ENCODE measurements at places on chromosomes 3 and 15.

GRCh38 chr3:120461416-120461815, 10.6 kb upstream of the FSTL1 start:
- no peak for DNase-seq

DNA sequence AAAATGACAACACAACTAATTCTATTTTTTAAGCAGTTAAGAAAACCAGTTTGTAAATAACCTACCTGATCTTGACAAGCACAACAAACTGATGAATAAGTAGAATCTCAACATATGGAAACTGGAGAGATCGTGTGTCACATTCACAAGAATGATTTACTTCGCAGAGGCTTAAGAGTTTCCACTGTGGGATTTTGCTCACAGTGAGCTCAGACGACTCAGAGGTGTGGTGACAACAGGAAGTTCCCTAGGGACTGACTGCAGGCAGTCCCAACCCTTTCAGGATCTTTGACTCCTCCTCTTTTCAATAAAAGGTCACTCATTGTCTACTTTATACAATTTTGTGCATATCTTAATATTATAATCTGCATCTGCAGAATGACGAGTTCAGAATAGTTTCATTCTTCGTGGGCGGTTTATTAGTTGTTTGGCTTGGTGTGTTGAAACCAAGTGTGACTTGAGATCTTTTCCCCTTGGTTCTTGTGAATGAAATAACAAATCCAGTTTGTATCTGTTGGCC, at the start of gene LIPH:
Gene LIPH, minus strand, starts transcription at position 231 of the 520 bp plus-strand sequence. Its CDS starts 117 bp downstream, at position 114.
- DNase-seq, result peak; percentile 57

DNA sequence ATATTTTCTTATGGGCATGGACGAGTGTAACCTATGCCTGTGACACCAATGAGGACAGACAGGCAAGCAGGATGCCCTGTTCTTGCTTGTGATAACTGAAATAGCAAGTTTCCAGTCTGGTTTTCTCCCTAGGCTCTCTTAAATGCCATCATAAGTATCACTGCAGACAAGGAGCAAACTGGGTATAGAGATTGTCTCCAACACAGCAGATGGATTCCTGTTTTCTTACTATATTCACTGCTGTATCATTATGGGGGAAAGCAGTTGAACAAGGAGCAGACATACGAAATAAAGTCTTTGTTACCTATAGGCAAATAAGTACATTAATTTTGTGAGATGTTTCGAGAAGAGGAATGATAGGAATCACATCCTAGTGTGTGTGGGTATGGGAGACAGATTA, 178.0 kb upstream of the TBL1XR1 start:
- no peak for DNase-seq

DNA sequence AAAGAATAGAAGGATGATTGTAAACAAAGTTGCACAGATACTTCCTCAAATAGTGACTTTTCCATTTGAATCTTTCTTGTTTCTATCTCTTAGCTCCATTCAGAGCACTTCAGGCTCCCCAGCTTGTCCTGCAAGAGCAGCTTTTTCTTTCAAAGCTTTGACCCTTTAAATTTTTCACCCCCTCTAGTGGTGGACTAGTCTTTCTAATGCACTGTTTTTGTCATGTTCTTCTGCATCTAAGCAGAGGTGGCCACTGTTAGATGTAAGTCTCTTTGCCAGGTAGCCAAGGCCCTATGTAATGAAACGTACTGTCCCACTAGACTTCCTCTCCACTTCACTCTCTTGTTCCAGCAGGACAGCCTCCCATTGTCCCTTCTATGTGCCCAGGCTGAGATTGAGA, 74.0 kb upstream of the MANF start:
- no peak for DNase-seq

- no peak for DNase-seq
Observed at GRCh38 chr3:64199932-64200331, 25.3 kb downstream of the PRICKLE2 start.

DNA sequence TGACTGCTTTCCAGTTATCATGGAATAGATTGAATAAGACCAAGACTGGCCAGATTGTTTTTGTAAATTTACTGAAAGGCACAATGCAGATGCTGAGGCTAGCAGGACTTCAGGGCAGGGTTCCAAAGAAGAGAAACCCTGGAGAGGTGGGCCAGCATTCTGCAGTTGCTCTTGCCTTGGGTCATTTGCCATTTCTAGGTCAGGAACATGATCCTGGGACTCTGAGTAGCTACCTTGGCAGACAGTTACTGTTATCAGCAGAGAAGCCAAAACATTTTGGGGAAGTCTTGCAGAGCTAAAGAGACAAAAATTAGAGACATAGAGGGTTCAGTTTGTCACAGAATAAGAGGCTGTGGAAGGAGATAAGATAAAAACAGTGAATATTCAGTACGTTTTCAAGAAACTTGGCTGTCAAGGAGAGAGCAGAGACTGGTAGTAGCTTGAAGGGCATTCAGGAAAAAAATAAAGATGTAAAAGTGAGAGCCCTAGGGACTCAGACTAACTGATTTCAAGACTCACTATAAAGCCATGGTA, 46.8 kb upstream of the MYRIP start:
- DNase-seq, result no peak

- no peak for DNase-seq
Observed at GRCh38 chr15:59371458-59372351, 966 bp downstream of the MYO1E start.

DNA sequence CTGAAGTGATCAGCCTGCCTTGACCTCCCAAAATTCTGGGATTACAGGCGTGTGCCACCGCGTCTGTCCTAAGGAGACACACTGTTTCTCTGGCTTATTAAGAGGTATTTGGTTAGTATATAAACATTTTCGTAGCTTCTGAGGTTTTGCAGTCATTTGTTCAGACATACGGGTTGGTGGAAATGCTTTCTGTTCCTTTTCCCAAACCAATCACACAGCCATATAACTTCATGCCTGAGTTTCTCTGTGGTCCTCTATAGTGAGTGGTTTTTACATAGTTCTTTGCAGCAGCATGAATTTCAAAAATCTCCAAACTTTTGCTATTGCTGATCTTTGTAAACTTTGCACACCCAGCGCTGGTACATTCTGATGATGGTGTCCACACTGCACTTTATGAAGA, 100.5 kb downstream of the AKAP13 start:
- peak; percentile 54 for DNase-seq

DNA sequence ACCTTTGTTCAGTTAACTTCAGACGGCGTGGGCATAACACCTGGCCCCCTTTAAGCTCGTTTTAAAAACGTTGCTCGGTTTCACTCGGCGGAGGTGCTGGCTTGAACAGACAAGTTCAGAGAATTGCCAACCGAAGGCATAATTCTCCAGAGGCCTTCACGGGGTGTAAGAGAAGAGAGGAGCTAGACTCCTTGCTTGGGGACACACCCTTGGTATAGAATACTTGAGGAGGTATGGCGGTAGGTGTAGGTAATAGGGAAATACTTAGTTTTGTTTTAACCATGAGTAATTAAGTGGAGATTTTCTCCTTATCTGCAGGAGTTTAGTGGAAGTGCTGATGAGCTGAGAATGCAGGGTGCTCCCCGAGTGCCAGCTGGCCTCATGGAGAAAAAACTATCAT, 921 bp downstream of the FBXL2 start:
- DNase-seq, result no peak

GRCh38 chr15:91872356-91873137, 19.0 kb downstream of the SLCO3A1 start:
- no peak for DNase-seq

GRCh38 chr3:52231502-52232278, 6.2 kb upstream of the TLR9 start:
- DNase-seq, result peak; percentile 38

DNA sequence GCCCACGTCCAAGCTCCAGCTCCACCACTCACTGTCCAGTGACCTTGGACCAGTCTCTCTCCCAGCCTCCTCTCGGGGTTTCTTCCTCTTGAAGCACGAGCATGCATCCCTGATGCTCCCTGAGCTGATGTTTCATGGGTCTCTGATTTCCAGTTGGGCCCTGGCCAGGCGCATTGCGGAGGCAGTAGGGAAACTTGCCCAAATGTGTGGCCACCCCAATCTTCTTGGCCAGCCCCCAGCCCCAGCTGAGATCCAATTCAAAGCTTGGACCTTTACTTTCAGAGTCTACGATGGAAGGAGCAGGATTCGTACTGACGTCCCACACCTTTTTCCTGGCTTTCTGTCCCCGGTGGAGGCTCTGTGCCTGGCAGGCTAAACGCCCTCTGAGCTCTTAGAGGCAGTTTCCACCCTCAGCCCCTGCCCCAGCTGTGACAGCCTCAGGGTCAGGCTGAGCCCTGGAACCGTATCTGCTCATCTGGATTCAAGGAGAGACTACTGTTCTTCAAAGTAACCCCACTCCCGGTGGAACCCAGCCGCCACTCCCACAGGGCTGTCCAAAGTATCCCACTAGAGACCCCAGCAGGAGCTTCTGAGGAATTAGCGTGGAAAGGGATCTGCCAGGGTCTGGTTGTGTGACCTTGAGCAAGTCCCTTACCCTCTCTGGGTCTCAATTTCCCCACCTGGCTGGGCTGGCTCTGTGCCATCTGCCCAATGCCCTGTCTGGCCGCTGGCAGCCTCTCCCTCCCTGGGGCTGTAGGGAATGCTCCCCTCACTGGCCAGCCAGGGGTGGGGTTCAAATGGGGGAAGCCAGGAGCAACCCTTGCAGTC, 37.4 kb downstream of the CPN2 start:
- DNase-seq, result no peak

- peak; percentile 35 for DNase-seq
Observed at GRCh38 chr3:8597219-8597853, 47.3 kb downstream of the SSUH2 start.

DNA sequence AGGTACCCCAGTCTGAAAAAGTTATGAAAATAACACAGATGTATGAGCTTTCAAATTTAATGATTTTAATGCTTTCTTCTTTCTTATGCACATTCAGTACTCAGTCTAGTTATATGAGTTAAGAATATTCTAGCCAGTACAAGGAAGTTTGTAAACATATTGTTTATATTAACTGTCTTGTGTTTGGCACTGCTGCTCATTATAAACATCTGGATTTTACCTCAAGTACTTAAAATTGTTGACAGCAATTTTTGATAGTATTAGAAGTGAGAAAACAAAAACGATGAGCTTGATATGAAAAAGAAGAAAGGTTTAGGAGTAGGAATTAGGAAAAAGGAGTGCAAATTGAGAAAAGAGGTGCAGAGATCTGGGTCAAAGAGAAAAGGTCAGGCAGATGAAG, 293.3 kb downstream of the C3orf38 start:
- DNase-seq, result no peak

GRCh38 chr3:119891944-119892721, 110.2 kb downstream of the NR1I2 start:
- DNase-seq, result peak; percentile 60

DNA sequence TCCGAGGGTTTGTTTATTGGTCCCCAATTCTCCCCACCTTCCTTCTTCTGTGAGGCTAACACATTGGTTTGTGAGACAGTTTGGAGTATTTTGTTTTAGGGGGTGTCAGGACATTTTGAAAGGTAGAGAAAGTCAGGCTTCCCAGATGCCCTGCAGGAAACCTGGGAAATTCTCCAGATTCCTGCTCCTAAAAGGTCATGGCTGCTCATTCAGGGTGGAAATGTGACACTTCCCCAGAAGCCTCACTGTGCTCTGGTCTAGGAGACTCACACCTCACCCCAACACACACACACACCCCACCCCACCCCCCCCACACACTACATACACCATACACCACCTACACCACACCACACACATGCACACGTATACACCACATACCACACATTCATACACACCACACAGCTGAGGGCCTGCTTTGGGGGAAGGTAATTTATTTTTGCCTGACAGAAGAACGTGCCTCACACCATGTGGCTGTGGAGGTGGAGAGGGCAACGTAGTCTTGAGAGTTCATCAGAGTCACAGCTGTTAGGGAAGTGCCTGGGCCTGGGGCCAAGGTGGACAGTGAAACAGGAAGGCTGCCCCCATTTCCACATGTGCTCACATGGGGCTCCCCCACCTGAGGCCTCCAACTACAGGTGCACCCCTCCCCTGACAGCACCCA, 40.4 kb upstream of the LIMD1 start:
- DNase-seq, result peak; percentile 61

GRCh38 chr3:122111974-122112373, 56.8 kb downstream of the CD86 start:
- peak; percentile 80 for DNase-seq

GRCh38 chr15:88613074-88613944, 7.8 kb upstream of the AEN start:
- no peak for DNase-seq

- no peak for DNase-seq
Observed at GRCh38 chr3:37170060-37170459, 4.3 kb downstream of the LRRFIP2 start.
